IMR-90 (cell line): ENCODE measurements at places on chromosomes 2 and 18. TPM values are rescaled to one million over a fixed set of nuclear protein-coding genes. Genes with fewer than 3 reads are reported as not detected.

The CNDP1 gene
- total RNA-seq: not detected in 2 replicates

The POLR1A gene
- total RNA-seq: 27.4 and 27.8 TPM in 2 replicates

The OR6B2 gene
- total RNA-seq: not detected in 2 replicates

The SPDYA gene
- not detected in 2 replicates for total RNA-seq

The PGAP1 gene
- 5.7 and 6.7 TPM in 2 replicates for total RNA-seq

The RAB27B gene
- total RNA-seq: 1.3 and 1.7 TPM in 2 replicates

The CABYR gene
- 3.6 and 4.1 TPM in 2 replicates for total RNA-seq

The CHN1 gene
- total RNA-seq: 54.4 and 58.4 TPM in 2 replicates
